ENCODE measurements at places on chromosomes 7 and 10.

- DNase-seq = no peak
Measured at GRCh38 chr7:139525750-139526149, 2.3 kb downstream of the CLEC2L start.

DNA sequence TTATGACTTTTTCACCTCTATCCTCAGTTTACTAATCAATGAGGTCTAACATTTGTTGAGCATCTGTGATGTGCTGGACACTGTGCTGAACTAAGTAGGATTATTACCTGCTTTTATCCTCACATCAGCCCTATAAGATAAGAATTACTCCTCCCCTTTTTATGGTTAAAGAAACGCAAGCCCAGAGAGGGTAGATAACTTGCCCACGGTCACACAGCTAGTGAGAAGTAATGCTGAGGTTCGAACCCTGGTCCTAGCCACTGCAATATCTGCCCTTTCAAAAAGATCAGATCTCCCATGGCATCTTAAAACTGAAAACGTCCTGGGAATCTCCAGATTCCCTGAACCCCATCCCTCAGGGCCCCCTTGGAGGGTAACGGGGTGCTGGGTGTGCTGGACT, 118.3 kb downstream of the C10orf105 start:
- no peak for DNase-seq

- no peak for DNase-seq
Measured at GRCh38 chr7:124155432-124156022, 122.7 kb upstream of the TMEM229A start.

DNA sequence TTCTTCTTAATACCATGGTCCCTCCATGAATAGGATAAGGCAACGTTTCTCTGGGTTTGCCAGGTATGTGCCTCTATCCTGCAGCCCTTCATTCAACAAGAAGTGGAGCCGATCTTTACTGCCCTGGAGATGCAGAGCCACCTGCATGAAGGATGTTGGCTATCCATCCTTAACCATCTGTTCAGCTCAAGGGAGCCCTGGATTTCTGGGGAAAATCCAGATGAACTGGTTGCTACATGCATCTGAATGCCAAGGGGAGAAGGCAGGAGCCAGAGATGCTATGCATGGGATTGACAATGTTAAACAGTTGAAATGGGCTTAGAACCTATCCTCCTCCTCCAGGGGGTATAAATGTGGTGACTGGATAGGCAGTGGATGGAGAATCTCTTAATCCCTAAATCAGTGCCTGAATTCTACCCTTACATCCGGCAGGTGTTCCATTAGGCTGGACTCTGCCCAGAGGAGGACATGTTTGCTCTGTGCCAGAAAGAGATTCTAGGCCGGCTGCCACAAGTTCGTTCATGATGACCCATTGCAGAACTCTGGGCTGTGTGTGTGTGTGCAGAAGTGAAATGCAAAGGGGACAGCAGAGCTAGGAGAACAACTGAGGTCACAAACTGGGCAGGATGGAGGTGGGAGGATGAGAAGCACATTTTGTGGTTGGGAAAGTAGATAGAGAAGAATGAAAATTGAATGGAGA, 15.6 kb downstream of the CPED1 start:
- DNase-seq = no peak

- no peak for DNase-seq
Measured at GRCh38 chr10:124743191-124744101, 732 bp downstream of the FAM53B start.

DNA sequence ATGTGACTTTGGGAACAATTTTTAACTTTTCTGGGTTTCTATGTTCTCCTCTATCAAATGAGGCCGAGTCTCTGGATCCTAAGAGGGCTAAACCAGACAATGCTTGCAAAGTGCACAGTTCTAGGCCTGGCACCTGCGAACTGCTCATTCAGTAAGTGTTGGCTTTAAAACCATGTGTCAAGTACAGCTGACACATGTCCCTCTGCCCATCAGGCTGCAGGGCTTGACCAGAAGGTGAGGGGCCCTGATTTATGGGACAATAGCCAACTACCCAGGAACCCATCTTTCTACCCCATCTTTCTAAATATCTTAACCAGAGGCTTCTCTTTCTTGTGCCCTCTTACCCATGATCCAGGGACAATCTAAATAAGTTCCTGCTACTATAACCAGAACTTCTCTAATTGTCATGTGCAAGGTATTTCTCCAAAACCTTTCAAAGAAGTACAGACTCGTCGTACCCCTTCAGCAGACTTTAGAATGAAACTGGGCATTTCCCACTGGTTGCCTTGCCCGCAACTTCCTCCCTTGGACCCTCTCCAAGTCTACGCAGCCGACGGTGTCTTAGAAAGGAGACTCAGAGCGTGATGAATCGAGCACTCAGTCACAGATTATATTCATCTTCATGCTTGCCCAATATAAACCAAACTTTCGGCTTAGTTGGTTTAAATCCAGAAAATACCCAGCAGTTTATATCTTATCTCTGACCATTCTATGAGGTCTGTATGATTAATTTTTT, 69.8 kb upstream of the STEAP1B start:
- DNase-seq = no peak

GRCh38 chr10:132408823-132409666, 12.0 kb downstream of the PWWP2B start:
- DNase-seq = no peak

DNA sequence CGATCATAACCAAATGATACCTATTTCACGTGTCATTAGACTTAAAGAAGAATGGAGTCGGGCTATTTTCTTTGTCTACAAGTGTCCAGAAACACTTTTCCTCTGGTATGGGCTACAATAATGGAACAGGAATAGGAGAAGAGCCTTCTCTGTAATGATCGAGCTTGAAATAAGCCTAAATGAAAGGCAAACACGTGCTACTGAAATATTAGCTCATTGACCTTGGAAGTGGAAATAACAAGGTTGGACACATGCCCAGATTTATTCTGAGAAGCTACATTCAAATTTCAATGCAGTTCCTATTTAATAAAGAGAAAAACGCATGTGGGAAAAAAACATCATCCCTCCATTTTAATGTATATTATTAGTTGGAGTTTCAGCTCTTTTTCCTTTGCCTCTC, 254.7 kb upstream of the PTER start:
- DNase-seq = no peak
